ENCODE measurements at places on chromosomes 1 and 21.

GRCh38 chr1:89780721-89781120 is 40.1 kb upstream of the LRRC8D start:
- no peak for DNase-seq

DNA sequence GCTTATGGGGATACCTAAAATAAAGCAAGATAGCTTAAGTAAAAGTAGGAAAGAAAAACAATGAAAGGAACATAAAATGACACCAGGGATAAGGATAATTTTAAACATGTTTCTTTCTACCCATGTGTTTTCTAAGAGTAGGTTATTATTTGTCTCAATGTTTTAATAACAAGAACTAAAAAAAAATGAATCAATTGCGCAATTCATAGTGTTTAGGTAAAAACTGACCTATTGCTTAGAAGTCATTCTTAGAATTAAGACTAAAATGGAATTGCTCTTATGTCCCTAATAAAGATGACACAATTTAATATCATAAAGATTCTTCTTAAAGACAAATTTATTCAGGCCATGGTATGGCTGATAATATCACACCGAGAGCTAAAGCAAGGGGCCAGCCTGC is 58.0 kb upstream of the COL24A1 start:
- no peak for DNase-seq

DNA sequence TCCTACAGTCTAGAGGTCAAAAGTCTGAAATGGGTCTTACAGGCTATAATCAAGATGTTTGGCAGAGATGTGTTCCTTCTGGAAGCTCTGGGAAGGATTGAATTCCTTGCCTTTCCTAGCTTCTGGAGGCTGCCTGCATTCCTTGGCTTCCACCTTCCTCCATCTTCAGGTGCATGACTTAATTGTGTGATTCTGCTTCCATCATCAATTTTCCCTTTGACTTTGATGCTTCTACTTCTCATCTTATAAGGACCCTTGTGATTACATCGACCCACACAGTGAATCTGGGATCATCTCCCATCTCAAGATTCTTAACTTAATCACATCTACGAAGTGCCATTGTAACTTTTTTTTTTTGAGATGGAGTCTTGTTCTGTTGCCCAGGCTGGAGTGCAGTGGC is 111.4 kb downstream of the UCK2 start:
- DNase-seq = no peak

DNA sequence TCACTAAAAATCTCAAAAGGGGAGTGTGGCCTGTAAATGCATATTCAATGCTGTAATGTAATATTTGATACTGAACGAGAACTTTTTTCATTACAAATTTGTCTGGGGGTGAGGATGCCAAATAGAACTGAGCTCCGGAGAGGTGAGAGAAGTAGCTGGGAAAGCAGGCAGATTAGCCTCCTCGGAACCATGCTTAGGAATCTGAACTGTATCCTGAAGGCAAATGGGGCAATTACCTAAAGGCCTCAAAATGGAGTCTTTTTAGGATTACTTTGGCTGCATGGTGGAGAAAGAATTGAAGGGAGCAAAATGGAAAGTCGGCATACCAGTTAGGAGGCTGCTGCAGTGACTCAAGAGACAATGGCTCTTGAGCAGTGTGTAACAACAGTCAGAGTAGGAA is 178.8 kb downstream of the CDC7 start:
- DNase-seq = no peak

GRCh38 chr1:101902199-101902598 is 94.5 kb downstream of the OLFM3 start:
- DNase-seq = no peak

DNA sequence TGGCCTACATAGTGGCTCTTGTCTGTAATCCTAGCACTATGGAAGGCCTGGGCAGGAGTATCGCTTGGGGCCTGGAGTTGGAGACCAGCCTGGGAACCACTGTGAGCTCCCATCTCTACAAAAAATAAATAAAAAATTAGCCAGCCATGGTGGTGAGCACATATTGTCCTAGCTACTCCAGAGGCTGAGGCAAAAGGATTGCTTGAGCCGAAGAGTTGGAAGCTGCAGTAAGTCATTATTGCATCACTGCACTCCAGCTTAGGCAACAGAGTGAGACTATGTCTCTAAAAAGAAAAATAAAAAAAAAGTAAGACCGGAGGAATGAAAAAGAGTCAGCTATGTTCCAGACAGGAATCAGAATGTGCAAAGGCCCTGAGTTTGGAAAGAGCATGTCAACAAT is 115.3 kb downstream of the CYYR1 start:
- DNase-seq = no peak

DNA sequence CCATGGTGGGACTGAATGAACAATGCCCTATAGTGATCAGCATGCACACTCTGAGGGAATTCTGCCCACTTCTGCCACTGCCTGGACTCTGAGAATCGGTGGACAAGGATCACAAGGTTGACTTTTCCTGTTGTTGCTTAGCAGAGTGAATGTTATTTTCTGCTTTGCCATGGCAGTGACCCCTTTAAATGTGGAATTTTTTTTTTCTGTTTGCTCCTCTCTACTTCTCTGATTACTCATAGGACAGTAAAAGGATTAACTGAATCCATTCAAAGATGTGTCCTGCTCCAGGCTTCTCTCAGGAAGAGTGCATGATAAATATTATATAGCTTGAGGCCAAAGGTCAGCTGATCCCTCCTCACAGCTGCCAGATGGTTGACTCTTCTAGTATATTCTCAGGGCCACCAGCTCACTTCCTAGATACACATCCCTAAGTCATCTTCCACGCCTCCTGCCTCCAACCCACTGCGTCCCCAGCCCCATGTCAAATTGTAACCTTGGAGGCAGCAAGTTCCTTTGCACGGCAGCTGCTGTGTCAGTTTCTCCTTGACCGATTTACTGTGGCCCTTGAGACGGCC is 74.0 kb upstream of the RALGPS2 start:
- DNase-seq = no peak

- DNase-seq = no peak
Measured at GRCh38 chr1:228154021-228154669, 4.4 kb downstream of the GJC2 start.

- peak; percentile 38 for DNase-seq
Measured at GRCh38 chr1:199243423-199244061, 604.7 kb downstream of the PTPRC start.

DNA sequence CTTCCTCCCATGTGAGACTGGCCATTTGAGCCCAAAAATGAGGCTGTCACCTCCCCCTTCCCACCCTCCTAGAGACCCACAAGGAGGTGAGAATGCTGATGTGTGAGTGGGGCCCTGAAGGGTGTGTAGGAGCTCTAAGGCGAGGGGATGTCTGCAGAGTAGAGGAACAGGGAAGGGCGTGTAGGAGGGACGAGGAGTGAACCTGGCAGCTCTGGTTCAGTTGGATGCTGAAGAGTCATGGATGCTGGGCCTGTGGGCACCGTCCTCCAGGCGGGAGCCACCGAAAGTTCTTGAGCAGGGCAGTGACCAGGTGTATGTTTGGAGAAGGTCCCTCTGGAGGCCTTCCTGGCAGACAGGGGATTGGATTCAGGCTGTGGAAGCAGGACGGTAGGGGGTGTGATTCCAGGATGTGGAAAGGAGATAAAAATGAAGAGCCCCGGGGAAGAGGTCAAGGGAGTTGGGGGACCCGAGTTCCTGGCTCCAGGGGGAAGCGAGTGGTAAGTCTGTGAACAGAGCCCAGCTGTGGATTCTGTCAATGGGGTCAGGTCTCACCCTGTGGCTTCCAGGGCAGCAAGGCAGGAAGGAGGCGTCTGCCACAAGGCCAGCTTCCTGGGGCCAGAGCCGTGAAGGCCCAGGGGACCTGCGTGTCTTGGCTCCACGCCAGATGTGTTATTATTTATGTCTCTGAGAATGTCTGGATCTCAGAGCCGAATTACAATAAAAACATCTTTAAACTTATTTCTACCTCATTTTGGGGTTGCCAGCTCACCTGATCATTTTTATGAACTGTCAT is 7.9 kb downstream of the SAMD11 start:
- no peak for DNase-seq
